A549 treated with AZD2906 at 1 μM for 4 hours (cell line): ENCODE measurements at places on chromosomes 4 and X. TPM values are rescaled to one million over a fixed set of nuclear protein-coding genes. Genes with fewer than 3 reads are reported as not detected.

The WWC2 gene
- total RNA-seq, result 13.3 to 18.2 TPM (median 15.7 TPM) in 5 replicates

The JAKMIP1 gene
- 0.02 to 0.06 TPM in 2 of 5 replicates, not detected in the others for total RNA-seq

The WDR17 gene
- total RNA-seq, result 1.1 to 1.9 TPM (median 1.3 TPM) in 5 replicates

The LRCH2 gene
- total RNA-seq, result 0.01 to 0.03 TPM (median 0.02 TPM) in 3 of 5 replicates, not detected in the others

The GNPDA2 gene
- total RNA-seq, result 7.5 to 11.1 TPM (median 9.8 TPM) in 5 replicates

The TLR2 gene
- total RNA-seq, result 0.57 to 0.86 TPM (median 0.79 TPM) in 5 replicates

The RHOXF1 gene
- not detected in 5 replicates for total RNA-seq

The ABCG2 gene
- total RNA-seq, result 14.1 to 18.6 TPM (median 15.9 TPM) in 5 replicates
